Transverse colon (tissue), 4 donors: ENCODE measurements at places on chromosomes 5 and 9. TPM values are rescaled to one million over a fixed set of nuclear protein-coding genes. Genes with fewer than 3 reads are reported as not detected.

GRCh38 chr5:129384736-129385135 lies 75.4 kb upstream of the ADAMTS19 start:
- no peak overlapping the region for H3K27ac ChIP-seq
- no peak for DNase-seq
- no peaks in the 10 kb centered on the region for H3K36me3 ChIP-seq
- H3K4me3 ChIP-seq: no peak overlapping the region
- H3K27me3 ChIP-seq: no peaks in the 10 kb centered on the region

DNA sequence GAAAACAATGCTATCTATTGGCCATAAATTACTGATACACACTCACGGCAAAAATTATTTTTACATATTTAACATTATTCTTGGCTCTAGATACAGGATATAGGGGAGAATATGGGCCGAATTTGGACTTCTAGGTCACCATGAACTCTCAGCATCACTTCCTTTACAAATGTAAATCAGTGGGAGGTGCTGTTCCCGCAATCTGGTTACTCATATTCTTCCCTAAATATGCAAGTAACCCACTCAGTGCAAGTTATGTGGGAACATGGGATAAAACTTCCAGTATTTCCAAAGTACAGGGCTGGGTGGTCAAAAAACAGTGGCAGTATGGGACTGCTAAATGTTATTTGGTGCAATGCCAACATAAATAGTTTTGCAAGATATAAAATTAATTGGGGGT lies 145.6 kb downstream of the PPP2R2B start:
- no peaks in the 10 kb centered on the region for H3K4me1 ChIP-seq
- H3K36me3 ChIP-seq: no peaks in the 10 kb centered on the region
- no peaks in the 10 kb centered on the region for H3K27me3 ChIP-seq
- no peak overlapping the region for H3K4me3 ChIP-seq

ADCY2 gene
- 3.3 TPM for total RNA-seq

DNA sequence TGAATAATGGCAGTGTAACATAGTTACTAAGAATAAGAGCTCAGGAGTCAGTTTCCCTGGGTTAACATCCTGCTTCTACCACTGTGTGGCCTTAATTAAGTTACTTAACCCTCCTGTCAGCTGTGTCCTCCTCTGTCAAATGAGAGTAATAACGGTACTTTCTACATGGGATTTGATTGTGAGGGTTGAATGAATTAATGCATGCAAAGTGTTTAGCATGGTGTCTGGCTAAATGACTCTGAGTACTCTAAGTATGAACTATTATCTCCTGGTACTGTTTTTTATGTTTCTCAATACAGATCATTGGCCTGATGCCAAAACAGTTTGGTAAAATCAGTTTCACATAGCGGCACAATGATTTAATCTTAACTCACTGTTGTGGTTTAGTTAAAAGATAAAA lies 19.6 kb downstream of the ZNF131 start:
- H3K4me3 ChIP-seq: no peak overlapping the region
- no peaks in the 10 kb centered on the region for H3K27me3 ChIP-seq
- peaks cover 4% of the 10 kb centered on the region for H3K36me3 ChIP-seq
- no peaks in the 10 kb centered on the region for H3K4me1 ChIP-seq
- no peak for DNase-seq

- no peak overlapping the region for H3K4me3 ChIP-seq
- no peaks in the 10 kb centered on the region for H3K36me3 ChIP-seq
- no peaks in the 10 kb centered on the region for H3K4me1 ChIP-seq
- no peaks in the 10 kb centered on the region for H3K27me3 ChIP-seq
Observed at GRCh38 chr5:94627191-94627590, 8.7 kb downstream of the SLF1 start.

CLTA gene
- total RNA-seq: 308 TPM

HRCT1 gene
- 36.7 TPM for total RNA-seq

ADGRD2 gene
- not detected for total RNA-seq

DCP2 gene
- 23.9 TPM for total RNA-seq

GRCh38 chr5:1804001-1804690 lies 2.9 kb downstream of the NDUFS6 start:
- peaks cover 22% of the 10 kb centered on the region for H3K4me1 ChIP-seq
- no peak for DNase-seq
- no peak overlapping the region for H3K4me3 ChIP-seq
- no peak overlapping the region for H3K27ac ChIP-seq

GRCh38 chr5:170584450-170585058 lies 80.7 kb downstream of the KCNIP1 start:
- DNase-seq: no peak
- H3K27me3 ChIP-seq: no peaks in the 10 kb centered on the region
- no peaks in the 10 kb centered on the region for H3K36me3 ChIP-seq
- H3K27ac ChIP-seq: no peak overlapping the region
- no peak overlapping the region for H3K4me3 ChIP-seq

GRCh38 chr5:59661311-59661710 lies 232.2 kb downstream of the PDE4D start:
- H3K4me1 ChIP-seq: peaks cover 17% of the 10 kb centered on the region
- H3K27ac ChIP-seq: no peak overlapping the region
- H3K36me3 ChIP-seq: no peaks in the 10 kb centered on the region

CARD9 gene
- total RNA-seq: 5.6 TPM

GRCh38 chr9:16255217-16255616 lies 615.3 kb downstream of the BNC2 start:
- H3K4me1 ChIP-seq: no peaks in the 10 kb centered on the region
- H3K4me3 ChIP-seq: no peak overlapping the region
- DNase-seq: no peak
- H3K27ac ChIP-seq: no peak overlapping the region

DNA sequence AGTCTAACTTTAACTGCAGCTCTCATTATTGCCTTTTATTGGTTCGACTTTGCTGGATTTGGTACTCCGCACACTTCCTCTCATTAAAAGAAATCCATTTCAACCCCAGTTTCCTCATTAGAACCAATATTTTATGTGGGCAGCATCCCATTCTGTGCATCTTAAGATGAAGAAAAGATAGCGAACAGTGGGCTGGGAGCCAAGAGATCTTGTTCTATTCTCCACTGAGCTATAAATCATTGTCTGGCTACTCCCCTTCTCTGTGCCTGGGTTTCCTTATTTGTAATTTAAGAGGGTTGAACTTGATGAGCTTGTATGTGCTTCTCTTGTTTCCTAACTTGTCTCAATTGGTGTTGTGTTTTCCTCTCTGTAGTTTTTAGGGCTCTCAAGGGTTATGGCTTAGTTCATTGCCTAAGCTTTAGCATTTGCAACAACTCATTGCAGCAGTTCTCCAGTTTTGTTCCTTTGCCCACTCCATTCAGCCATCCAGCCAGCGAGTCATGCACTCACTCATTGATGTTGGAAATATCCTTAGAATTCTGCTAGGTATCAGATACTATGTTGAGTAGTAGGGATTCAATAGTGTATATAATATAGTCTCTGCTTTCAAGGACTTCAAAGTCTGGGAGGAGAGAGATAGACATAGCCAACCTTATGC lies 273.3 kb upstream of the TNC start:
- peaks cover 10% of the 10 kb centered on the region for H3K4me1 ChIP-seq
- H3K27me3 ChIP-seq: no peaks in the 10 kb centered on the region
- no peak for DNase-seq
- H3K4me3 ChIP-seq: no peak overlapping the region

GRCh38 chr5:131757830-131758519 lies 38.8 kb downstream of the FNIP1 start:
- H3K4me1 ChIP-seq: peaks cover 13% of the 10 kb centered on the region
- no peak overlapping the region for H3K27ac ChIP-seq
- H3K4me3 ChIP-seq: no peak overlapping the region
- DNase-seq: no peak
- H3K36me3 ChIP-seq: no peaks in the 10 kb centered on the region

- DNase-seq: no peak
- peak overlapping the region; percentile 81 for H3K27ac ChIP-seq
- no peaks in the 10 kb centered on the region for H3K27me3 ChIP-seq
Observed at GRCh38 chr5:157562111-157562581, 13.4 kb downstream of the ADAM19 start.

SLC6A19 gene
- total RNA-seq: not detected

GRCh38 chr5:68746643-68747420 lies 347.0 kb upstream of the SLC30A5 start:
- DNase-seq: no peak
- H3K4me3 ChIP-seq: no peak overlapping the region
- H3K27me3 ChIP-seq: no peaks in the 10 kb centered on the region
- no peak overlapping the region for H3K27ac ChIP-seq
- no peaks in the 10 kb centered on the region for H3K36me3 ChIP-seq
- H3K4me1 ChIP-seq: no peaks in the 10 kb centered on the region

TRIP13 gene
- total RNA-seq: 0.41 TPM

- no peaks in the 10 kb centered on the region for H3K36me3 ChIP-seq
- H3K4me1 ChIP-seq: peaks cover 5% of the 10 kb centered on the region
- H3K27ac ChIP-seq: peak overlapping the region; percentile 66
- peak; percentile 60 for DNase-seq
Observed at GRCh38 chr9:272251-273213, 57.9 kb downstream of the DOCK8 start.

GRCh38 chr9:806285-807156 lies 35.0 kb upstream of the DMRT1 start:
- no peaks in the 10 kb centered on the region for H3K36me3 ChIP-seq
- no peak for DNase-seq
- H3K27me3 ChIP-seq: no peaks in the 10 kb centered on the region
- H3K4me3 ChIP-seq: no peak overlapping the region

GRCh38 chr5:88092358-88092757 lies 176.3 kb downstream of the TMEM161B start:
- no peaks in the 10 kb centered on the region for H3K27me3 ChIP-seq
- no peak overlapping the region for H3K4me3 ChIP-seq
- DNase-seq: no peak
- no peaks in the 10 kb centered on the region for H3K4me1 ChIP-seq
- no peak overlapping the region for H3K27ac ChIP-seq

DRD1 gene
- 0.16 TPM for total RNA-seq

OR1J2 gene
- total RNA-seq: not detected

- H3K4me1 ChIP-seq: no peaks in the 10 kb centered on the region
Observed at GRCh38 chr5:175821790-175822211, 49.6 kb upstream of the CPLX2 start.

GRCh38 chr5:133497608-133498348 lies 114.6 kb downstream of the FSTL4 start:
- H3K4me3 ChIP-seq: no peak overlapping the region
- H3K27ac ChIP-seq: no peak overlapping the region
- no peaks in the 10 kb centered on the region for H3K4me1 ChIP-seq
- H3K36me3 ChIP-seq: no peaks in the 10 kb centered on the region
- DNase-seq: no peak
- no peaks in the 10 kb centered on the region for H3K27me3 ChIP-seq

- peaks cover 5% of the 10 kb centered on the region for H3K4me1 ChIP-seq
- peak overlapping the region; percentile 77 for H3K27ac ChIP-seq
- no peaks in the 10 kb centered on the region for H3K36me3 ChIP-seq
- DNase-seq: no peak
- H3K4me3 ChIP-seq: no peak overlapping the region
- no peaks in the 10 kb centered on the region for H3K27me3 ChIP-seq
Observed at GRCh38 chr5:157509093-157509492, 49.1 kb downstream of the NIPAL4 start.

DNA sequence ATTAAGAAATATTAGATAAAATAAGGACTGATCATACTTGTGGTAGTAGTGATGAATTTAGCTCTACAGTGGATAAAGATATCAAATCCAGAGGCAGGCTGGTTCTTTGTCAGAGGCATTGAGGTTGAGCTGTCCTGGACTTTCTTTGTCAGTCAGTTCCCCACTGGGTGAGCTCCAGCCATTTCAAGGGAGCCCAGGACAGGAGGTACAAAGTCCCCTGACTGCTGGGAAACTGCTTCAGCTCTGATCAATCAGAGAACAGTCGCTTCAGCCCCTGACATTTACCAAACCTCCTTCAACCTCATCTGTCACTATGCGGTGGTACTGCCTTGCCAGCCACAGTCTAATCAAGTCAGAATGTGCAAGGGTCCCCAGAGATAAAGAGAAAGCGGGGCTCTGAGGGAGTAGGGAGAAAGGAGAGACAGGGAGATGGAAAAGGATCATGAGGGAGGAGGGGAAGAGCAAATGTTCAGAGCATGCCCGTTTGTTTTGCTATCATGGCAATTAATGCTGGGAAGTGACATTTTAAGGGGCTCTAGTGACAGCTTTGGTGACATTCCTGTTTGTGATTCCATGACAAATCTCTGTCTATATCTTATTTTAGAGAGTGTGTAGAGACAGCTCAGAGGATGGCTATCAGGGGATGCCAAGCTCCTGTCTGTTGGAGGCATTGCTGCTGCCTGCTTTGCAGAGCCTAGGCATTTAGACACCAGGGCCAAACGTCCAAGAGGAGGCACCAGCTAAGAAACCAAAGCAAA lies 223.2 kb downstream of the ASTN2 start:
- H3K27me3 ChIP-seq: no peaks in the 10 kb centered on the region
- no peak overlapping the region for H3K4me3 ChIP-seq
- no peak for DNase-seq
- H3K4me1 ChIP-seq: no peaks in the 10 kb centered on the region
- no peaks in the 10 kb centered on the region for H3K36me3 ChIP-seq

DNA sequence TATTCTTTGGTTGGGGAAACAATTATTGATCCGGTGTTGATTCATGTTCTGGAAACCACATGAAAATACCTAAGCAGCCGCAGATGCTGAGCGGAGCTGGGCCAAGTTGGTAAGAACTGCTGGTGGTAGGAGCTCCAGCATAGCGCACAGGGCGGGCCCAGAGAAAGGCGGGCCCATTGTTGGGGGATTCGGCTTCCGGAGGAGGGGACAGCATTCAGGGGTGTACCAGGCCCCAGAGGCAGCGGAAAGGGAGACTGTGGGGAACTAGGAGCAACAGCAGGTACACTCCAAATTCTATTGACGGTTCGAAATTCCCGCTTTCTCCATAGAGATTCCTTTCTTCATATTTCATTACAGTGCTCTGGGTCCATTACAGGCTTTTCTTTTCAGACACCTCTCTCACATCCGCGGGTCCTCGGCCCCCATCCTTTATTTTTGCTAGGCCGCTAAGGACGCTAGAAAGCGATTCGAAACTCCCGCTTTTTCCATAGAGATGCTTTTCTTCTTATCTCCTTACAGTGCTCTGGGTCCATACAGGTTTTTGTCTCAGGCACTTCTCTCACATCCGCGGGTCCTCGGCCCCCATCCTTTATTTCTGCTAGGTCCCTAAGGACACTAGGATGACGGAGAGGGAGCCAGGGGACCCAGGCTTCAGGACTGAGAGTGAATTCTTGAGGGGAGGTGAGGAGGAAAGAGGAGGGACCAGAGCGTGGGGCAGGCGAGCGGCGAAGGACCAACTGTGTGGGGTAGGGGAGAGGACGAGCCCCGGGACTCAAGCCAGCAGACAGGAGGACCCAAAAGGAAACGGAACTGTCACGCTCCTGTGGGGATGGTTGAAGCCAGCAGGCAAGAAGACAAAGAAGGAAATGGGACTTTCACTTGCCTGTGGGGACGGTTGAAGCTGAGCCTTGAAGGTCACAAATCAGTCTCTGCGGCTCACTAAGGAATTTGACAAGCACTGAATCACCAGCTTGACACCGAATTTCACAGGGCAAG lies at the start of gene CCDC152:
Gene CCDC152 (plus strand): TSS at position 213 of the 996 bp plus-strand sequence. CDS start 2,304 bp downstream, outside the sequence.
- DNase-seq: no peak
- H3K4me1 ChIP-seq: no peaks in the 10 kb centered on the region
- H3K36me3 ChIP-seq: no peaks in the 10 kb centered on the region
- no peak within 1 kb of the TSS for H3K27ac ChIP-seq
- H3K4me3 ChIP-seq: no peak within 1 kb of the TSS

- peaks cover 27% of the 10 kb centered on the region for H3K4me1 ChIP-seq
- peak; percentile 51 for DNase-seq
- H3K27ac ChIP-seq: peak overlapping the region; percentile 99
- H3K36me3 ChIP-seq: no peaks in the 10 kb centered on the region
Observed at GRCh38 chr5:138466900-138467710, 1.8 kb downstream of the EGR1 start.

GRCh38 chr9:90770182-90770738 lies 31.4 kb upstream of the SYK start:
- H3K4me3 ChIP-seq: no peak overlapping the region
- H3K36me3 ChIP-seq: no peaks in the 10 kb centered on the region
- no peak overlapping the region for H3K27ac ChIP-seq
- no peak for DNase-seq
- no peaks in the 10 kb centered on the region for H3K27me3 ChIP-seq
- H3K4me1 ChIP-seq: no peaks in the 10 kb centered on the region

TRIM36 gene
- 30.8 TPM for total RNA-seq
